ENCODE measurements at places on chromosomes 13 and 19.

DNA sequence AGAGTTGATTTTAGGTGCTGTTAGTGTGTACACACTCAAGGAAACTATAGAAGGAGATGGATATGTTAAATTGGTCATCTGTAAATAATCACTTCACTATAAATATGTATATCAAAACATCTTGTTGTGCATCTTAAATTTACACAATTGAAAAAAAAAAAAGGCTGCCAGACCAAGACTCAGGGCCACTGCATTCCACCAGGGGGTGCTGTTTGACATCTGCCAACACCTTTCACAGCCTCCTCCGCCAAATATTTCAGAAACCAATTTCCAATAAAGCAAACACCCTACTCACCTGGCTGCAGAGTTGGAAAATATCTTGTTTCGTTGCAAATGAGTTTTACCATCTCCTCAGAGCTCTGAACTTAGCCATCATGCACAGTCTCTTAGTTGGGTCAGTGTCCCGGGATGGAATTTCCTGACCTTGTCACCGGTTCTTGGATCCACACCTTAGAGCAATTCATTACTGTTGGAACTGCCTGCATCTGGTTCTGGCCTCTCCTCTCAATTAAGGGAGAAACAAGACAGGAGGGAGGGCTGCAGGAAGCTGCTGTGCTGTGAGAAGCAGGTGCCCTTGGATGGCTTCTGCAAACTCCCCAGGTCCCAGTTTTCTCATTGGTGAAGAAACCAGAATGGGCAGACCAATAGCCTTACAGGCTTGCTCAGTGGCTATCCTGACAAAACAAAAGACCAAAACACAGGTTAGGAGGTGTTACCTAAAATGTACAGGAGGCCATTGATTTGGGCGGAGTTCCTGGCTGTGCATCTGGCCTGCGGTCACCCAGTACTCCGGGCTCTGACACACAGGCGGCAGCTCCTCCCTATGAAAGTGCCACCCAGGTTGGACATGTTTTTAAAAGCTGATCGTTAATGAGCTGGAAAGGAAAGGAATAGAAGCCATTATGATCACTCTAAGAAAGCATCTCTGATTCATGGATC, 746.6 kb downstream of the UQCRFS1 start:
- DNase-seq = peak; percentile 30

GRCh38 chr13:35871561-35871960, 259.6 kb downstream of the DCLK1 start:
- DNase-seq = no peak

DNA sequence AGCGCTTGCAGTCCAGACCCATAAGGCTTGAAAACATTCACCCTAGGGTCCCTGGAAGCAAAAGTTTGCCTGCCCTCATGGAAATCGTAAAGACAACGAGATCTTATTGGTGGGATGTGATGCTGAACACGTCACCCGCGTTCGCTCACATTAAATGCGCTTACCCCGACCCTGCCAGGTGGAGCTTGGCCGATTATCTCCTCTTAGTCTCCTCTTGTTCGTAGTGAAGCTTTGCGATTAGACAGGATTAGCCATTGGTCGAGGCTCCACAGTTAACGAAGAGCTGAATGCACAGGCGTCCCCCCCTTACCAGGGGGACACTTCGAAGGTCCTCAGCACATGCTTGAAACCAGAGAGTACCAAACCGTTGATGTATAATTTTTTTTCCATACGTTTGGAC, 16.0 kb upstream of the KDM4B start:
- DNase-seq = no peak

GRCh38 chr13:80074143-80074752, 266.7 kb downstream of the SPRY2 start:
- no peak for DNase-seq

DNA sequence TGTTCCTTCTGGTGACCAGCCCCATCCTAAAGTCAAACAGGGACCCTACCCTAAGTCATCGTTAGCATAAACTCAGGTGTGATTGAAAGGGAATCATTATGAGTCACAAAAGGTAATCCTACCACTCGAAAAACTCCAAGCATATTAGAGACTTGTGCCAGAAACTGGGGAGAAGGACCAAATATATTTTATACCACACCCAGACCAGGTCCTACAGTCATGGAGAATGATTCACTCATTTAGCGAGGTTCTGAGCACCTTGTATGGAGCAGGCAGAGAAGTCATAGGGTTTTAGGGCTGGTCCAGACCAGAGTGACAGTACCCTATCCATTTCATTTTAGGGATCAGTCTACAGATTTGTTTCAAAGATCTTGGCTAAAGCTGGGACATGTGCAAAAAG, 149.5 kb downstream of the SLC7A1 start:
- DNase-seq = no peak

- DNase-seq = no peak
Observed at GRCh38 chr13:27403727-27404385, 20.6 kb upstream of the GTF3A start.

DNA sequence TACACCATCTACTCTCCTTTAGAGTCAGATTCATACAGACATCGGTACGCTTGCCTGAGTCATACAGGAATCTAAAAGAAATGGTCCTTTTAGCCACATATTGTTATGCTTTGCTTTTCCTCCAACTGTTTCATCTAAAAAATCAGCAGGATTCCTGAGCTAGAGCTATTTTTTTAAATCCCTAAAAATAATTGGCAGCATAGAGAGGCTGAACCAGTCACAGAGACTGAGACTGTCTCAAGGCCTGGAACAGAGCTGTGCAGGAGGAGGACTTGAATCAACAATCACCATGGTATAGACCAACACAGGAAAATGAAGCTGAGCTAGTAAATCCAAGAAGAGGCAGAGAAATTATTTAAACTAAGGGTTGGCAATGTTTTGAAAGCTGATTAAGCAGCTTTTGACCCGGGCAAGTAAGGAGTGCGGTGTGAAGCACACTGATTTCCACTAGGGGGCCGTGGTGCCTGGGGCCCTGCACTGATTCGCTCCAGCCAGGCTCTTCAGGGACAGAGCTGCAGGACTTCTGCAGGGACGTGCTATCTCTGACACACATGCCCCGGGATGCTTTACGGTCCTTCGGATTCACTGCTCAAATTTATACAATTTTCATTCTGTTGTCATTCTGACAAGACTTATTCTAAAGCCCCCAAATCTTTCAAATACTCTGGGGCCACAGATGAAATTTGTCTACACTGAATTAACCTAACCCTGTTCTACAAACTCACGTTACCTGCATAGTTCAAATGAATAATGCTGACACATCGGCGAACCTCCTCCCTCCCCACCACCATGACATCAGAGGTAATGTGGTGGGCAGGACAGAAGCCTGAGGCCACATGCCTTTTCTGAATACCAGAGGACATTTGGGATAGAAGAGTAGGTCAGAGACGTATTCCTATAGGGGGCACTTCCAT, 87.6 kb upstream of the SLC15A1 start:
- DNase-seq = peak; percentile 5

DNA sequence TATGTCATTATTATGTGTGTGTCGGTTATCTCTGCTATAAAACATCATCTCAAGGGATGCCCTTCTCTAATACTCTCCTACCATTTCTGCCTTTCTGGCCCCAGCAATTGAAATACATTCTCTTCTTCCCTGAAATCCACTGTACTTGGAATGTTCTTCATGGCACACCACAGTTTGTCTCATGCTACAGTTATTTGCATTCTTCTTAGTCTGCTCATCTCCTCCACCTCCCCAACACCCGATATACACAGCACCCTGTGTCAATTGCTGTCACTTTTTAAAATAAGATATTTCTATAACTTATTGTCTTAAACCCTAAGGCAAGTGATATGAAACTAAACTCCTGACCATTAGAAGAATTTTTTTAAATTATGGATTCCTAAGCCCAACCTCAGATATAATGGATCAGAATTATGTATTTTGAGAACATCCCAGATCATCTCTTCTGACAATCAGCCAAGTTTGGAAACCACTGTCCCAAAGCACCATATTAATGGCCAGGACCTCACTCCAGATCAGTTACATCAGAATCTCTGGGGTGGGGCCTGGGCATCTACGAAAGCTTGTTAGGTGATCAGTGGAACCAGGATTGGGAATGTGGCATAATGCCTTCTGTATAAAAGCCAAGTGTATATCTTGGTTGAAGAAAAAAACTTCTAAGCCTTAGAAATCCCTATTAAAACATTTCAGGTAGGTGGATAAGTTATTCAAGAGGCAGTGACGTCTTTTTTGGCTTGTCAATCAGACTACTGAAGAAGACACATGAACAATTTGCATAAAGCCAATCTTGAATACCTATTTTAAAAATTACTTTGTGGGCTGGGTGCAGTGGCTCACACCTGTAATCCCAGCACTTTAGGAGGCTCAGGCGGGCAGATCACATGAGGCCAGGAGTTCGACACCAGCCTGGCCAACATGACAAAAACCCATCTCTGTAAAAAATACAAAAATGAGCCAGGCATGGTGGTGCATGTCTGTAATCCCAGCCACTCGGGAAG, 30.0 kb upstream of the KBTBD7 start:
- no peak for DNase-seq

- no peak for DNase-seq
Observed at GRCh38 chr13:100535426-100536135, 53.0 kb downstream of the GGACT start.

DNA sequence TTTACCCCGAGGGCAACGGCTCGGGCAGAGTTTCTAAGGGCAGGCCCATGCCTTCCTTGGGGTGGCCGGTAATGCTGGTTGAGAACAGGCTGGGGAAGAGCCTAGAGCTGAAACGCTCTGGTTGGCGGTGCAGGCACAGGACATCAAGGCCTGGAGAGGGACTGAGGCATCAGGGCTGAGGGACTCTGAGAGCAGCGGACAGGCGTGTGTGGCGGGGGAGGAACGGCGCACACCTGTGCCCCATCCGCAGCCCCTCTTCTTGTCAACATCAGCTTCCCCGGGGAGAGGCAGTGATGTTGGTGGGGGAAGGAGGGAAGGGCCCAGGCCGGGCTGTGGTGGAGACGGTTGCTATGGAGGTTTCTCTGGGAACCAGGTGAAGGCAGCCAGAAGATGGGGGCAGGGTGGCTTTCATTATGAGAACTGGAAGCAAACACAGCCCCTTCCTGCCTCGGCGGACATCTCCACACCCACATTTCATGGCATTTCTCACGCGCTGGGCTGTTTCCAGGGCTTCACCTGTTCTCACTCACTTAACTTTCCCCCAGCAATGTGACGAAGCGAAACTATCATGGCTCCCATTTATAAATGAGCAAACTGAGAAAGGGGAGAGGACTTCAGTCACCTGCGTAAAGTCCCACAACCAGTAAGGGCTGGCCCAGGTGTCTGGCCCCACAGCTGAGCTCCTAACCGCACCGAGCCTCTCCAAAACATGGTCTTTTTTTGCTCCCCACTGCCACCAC, 8.2 kb upstream of the ATF5 start:
- no peak for DNase-seq

DNA sequence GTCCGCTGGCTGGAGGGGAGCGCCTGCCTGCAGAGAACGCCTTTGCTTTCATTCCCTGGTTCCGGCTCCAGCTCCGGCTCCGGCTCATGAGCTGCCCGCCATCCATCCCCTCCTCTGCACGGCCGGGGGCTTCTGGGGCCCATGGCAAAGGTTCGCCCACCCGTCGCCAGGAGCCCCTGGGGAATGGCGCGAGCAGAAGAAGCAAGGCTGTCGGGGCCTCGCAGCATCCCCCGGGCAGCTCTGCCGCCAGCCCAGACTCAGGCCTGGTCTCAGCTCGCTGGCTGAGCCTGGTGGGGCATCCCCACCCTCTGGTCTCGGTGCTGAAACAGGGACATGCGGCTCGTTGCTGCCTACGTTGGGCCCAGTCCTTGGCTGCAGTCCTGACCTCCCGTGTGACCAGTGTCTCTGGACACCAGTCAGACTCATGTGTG, 96.8 kb downstream of the KDM4B start:
- no peak for DNase-seq

DNA sequence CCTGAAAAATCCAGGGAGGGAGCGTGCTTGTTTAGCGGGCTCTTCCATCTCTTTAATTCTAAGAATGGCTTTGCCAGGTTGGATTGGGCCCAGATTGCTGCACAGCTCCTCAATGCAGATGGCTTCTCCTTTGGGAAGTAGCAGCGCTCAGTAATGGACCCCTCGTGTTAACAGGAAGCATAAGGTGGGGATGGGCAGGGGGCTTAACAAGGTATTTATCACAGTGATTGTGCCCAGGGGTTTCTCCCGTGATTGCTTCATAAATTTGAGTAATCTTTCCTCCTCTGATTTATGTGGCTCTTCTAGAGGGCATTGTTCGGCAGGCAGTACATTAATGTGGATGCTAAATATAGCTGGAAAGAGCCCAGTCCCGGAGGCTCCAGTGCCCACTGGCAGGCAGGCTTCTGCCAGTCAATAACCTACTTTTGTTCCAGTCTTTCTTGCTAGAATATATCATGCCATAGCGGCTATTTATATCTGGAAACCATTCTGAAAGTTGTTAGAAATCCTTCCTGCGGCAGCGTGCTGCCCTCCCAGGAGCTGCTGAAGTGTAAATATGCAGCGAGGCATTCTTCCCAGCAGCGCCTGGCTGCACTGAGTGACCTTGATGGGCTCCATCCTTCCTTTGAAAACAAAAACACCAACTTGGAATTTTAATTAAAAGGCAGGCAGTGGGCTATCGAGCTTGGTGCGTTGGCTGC, 65.0 kb downstream of the FGF9 start:
- no peak for DNase-seq

GRCh38 chr19:35869327-35870123, 1.2 kb downstream of the APLP1 start:
- peak; percentile 43 for DNase-seq

GRCh38 chr13:66322193-66322740, 907.9 kb downstream of the PCDH9 start:
- DNase-seq = no peak

DNA sequence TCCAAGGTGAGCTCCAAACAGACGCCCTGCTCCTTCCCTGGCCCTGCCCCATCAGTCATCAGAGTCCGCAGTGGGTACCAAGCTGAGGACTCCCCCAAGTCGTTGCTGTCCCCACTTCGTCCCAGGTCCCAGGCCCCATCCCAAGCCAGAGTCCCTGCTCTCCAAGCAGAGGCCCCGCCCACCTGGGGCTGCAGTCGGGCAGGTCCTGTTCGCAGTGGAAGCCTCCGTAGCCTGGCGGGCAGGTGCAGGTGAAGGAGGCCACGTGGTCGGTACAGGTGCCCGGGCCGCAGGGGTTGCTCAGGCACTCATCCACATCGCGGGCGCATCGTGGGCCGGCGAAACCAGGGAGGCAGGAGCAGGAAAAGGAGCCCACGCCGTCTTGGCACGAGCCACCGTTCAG, 19.4 kb downstream of the NOTCH3 start:
- DNase-seq = no peak

GRCh38 chr19:5993648-5994358, 15.9 kb upstream of the RANBP3 start:
- no peak for DNase-seq
